H1 (cell line): ENCODE measurements at places on chromosomes 2 and 18.

GRCh38 chr2:233404222-233404621, 49.9 kb downstream of the DGKD start:
- H3K4me1 ChIP-seq = peaks cover 7% of the 10 kb centered on the region; the same call in 1 of the 2 replicates
- DNase-seq = no peak
- no peaks in the 10 kb centered on the region for H3K27me3 ChIP-seq
- no peak overlapping the region for H3K4me3 ChIP-seq

DNA sequence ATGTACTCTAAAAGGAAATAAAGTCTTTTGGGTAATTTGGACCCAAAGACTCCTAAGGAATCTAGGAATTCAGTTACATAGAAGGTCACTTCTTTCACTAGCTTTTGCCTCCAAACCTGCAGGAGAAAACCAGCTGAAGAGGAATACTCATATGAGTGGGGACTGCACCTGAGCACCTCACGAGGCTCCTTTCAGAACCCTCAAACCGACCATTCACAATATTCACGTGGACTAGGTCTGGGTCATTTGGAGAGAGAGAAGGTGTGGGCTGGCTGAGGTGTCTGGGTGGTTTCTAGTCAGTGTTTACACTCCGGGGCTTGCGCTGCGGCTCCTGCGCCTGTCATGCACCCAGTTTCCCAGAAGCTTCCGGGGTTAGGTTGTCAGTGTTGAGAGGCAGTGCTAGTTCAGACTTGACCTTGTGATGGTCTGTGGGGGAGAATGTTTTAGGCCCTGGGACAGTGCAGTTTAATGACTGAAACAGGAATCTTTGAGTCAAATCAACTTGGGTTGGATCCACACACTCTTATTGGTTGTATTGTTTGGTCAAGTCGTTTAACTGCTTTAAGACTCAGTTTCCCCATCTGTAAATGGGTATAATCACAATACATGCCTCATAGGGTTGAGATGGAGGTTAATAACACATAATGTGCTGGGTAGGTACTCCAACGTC, 78.4 kb downstream of the LIMS1 start:
- no peaks in the 10 kb centered on the region for H3K36me3 ChIP-seq
- peaks cover 7% of the 10 kb centered on the region for H3K4me1 ChIP-seq
- H3K27me3 ChIP-seq = no peaks in the 10 kb centered on the region
- no peak for DNase-seq
- no peak overlapping the region for H3K27ac ChIP-seq

DNA sequence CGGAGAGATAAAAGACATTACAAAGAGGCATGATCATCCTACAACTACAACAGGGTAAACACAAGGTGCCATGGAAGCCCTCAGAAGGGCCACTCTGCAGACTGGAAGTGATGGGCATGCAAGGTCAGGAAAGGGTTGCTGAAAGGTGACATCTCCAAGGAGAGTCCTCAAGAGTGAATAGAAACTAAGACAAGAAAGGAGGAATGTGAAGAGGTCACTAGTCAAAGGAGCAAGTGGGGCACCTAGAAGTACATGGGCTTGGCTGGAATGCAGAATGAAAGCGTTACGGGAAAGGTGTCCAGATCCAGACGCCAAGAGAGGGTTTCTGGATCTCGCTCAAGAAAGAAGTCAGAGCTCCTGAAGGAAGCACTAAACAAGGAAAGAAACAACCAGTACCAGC, 314.3 kb downstream of the NBAS start:
- no peaks in the 10 kb centered on the region for H3K27me3 ChIP-seq
- H3K4me3 ChIP-seq = no peak overlapping the region
- DNase-seq = no peak
- no peaks in the 10 kb centered on the region for H3K4me1 ChIP-seq

GRCh38 chr18:457140-457519, 43.4 kb downstream of the COLEC12 start:
- peaks cover 2% of the 10 kb centered on the region; the same call in 1 of the 2 replicates for H3K4me1 ChIP-seq
- no peak for DNase-seq
- no peaks in the 10 kb centered on the region for H3K36me3 ChIP-seq
- H3K4me3 ChIP-seq = no peak overlapping the region
- H3K27ac ChIP-seq = no peak overlapping the region

- no peak for DNase-seq
- H3K4me3 ChIP-seq = no peak overlapping the region
- H3K27ac ChIP-seq = no peak overlapping the region
- H3K36me3 ChIP-seq = no peaks in the 10 kb centered on the region
Observed at GRCh38 chr2:203649176-203649814, 57.1 kb upstream of the CD28 start.

DNA sequence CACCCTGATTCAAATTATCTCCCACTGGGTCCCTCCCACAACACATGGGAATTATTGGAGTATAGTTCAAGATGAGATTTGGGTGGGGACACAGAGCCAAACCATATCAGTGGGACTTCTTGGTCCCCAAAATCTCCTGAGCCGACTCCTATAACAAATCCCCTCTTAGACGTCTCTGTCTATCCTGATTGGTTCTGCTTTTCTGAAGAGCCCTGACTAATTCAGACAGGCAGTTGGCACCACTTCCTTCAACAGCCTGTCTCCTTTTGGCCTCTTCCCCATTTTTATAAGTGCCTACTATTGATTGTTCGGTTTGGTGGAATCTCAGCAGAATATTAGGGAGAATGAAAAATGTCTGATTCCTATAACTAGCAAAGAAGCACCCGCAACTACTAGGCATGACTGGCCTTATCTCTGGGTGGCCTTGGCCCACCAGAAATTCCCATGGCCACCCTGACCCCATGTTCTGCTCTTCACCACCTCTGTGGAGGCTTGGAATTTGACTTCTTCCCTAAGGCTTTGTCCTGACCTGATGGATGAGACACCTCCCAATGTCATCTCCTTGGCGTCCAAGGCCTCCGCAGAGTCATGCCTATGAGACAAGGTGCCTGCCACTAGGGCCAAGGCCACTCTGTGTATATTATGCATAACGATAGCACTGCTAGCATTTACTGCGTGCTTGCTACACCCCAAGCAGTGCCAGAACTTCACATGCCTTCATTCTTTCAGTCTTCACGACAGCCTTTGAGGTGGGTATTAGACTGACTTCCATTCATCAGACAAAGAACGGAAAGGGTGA, 218.9 kb upstream of the COPS8 start:
- no peak overlapping the region for H3K27ac ChIP-seq
- H3K36me3 ChIP-seq = no peaks in the 10 kb centered on the region
- H3K4me3 ChIP-seq = no peak overlapping the region
- H3K4me1 ChIP-seq = no peaks in the 10 kb centered on the region
- H3K27me3 ChIP-seq = no peaks in the 10 kb centered on the region
- no peak for DNase-seq

GRCh38 chr2:28438532-28439063, 45.9 kb downstream of the FOSL2 start:
- H3K27me3 ChIP-seq = no peaks in the 10 kb centered on the region
- no peaks in the 10 kb centered on the region for H3K4me1 ChIP-seq

GRCh38 chr2:177641331-177641730, 248.8 kb downstream of the AGPS start:
- H3K27me3 ChIP-seq = no peaks in the 10 kb centered on the region
- H3K27ac ChIP-seq = no peak overlapping the region
- no peak for DNase-seq
- H3K4me3 ChIP-seq = no peak overlapping the region

- H3K27me3 ChIP-seq = no peaks in the 10 kb centered on the region
- H3K36me3 ChIP-seq = no peaks in the 10 kb centered on the region
- no peak overlapping the region for H3K4me3 ChIP-seq
Observed at GRCh38 chr2:111617299-111618225, 266.4 kb downstream of the ANAPC1 start.

DNA sequence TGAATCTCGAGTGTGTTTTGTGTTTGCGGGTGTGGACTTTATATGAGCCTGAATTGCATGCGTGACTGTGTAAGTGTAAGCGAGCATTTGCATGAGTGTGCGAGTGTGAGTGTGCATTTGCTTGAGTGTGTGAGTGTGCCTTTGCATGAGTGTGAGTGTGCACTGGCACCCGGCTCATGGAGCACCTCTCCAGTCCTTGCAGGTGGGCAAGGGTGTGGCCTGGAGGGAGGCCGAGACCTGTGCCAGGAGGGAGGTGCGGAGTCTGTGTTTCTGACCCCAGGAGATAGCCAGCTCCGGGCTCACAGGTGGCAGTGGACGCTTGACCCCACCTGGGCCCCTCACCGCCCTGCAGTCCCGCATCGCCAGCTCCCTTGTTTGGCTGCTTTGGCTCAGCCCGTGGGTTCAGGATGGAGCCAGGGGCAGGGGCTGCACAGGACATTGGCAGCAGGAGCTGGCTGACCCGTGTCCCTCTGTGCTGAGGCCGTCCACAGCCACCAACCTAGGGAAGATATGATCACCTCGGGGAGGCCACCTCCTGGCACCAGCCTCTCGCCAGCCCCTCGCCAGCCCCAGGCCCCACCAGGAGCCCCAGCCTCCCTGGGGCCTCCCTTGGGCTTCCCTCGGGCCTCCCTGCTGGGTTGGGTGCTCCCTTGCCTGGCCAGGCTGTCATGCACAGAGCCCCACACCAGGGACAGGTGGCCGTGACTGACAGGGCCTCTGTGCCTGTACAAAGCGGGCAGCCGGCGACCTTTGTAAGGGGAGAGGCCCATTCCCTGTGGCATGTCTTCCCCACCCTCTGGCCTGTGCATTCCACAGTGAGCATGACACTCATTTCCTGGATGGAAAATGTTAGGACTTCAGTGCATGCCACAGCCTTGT, 81.6 kb downstream of the PTGR3 start:
- H3K4me1 ChIP-seq = no peaks in the 10 kb centered on the region
- H3K27me3 ChIP-seq = no peaks in the 10 kb centered on the region
- no peak overlapping the region for H3K4me3 ChIP-seq
- no peak overlapping the region for H3K27ac ChIP-seq
- DNase-seq = peak; percentile 35

DNA sequence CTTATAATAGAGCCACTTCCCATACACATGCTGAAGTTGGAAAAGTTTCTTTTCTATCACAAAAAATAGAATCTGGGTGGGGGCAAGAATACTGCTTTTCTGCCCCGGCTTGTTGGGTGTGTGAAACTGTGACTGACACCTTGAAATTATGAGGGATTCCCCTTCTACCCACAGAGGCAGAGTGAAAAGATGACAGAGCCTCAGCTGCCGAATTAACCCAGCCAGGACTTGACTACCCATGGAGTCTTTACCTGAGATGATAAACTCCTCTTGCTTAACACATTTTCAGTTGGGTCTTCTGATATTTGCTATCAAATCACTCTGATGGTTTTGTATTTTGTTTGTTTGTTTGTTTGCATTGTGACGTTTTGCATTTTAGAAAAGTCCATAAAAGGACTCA, 66.0 kb upstream of the PMAIP1 start:
- DNase-seq = no peak
- H3K27ac ChIP-seq = no peak overlapping the region
- H3K4me3 ChIP-seq = no peak overlapping the region
- no peaks in the 10 kb centered on the region for H3K27me3 ChIP-seq

DNA sequence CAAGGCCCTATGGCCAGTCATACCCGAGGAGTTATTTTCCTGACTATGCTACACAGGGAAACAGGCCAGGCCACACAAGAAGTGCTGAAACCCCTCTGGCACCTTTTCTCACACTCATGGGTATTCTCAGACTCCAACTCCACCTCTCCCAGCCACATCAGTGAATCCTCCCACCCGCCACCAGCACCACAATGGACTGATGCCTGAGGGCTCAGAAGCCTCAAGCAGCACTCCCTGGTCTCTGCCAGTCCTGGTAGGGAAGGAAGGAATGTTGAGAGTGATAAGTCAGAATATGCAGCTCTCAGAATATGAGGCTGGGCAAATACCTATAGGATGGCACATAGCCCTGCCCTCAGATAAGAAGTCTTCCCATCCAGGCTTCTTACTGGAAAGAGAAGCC, 391.1 kb downstream of the ALK start:
- H3K4me1 ChIP-seq = no peaks in the 10 kb centered on the region; the same call in 1 of the 2 replicates
- DNase-seq = no peak
- H3K36me3 ChIP-seq = no peaks in the 10 kb centered on the region; the same call in 1 of the 2 replicates
- no peak overlapping the region for H3K4me3 ChIP-seq
- H3K27ac ChIP-seq = no peak overlapping the region

DNA sequence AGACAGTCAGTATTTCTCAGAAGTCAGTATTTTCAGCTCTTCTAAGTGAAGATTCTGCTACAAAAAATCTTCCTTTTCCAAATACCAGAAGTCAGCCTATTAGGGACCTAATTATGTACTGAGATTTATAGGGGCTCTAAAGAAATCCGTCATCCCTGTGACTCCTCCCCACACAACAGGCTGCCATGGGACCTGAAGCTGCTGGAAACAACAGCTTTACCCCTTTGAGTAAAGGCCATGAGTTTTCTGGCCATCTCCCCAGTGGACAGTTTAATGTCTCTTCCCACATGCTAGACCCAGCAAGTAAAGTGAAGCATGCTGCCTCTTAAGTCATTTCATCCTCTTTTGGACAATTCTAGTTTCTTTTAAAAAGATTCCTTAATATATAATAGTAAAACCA, 255.7 kb upstream of the ACVR2A start:
- H3K36me3 ChIP-seq = no peaks in the 10 kb centered on the region
- DNase-seq = no peak
- H3K4me1 ChIP-seq = no peaks in the 10 kb centered on the region
- H3K27me3 ChIP-seq = no peaks in the 10 kb centered on the region
- H3K4me3 ChIP-seq = no peak overlapping the region
- H3K27ac ChIP-seq = no peak overlapping the region

DNA sequence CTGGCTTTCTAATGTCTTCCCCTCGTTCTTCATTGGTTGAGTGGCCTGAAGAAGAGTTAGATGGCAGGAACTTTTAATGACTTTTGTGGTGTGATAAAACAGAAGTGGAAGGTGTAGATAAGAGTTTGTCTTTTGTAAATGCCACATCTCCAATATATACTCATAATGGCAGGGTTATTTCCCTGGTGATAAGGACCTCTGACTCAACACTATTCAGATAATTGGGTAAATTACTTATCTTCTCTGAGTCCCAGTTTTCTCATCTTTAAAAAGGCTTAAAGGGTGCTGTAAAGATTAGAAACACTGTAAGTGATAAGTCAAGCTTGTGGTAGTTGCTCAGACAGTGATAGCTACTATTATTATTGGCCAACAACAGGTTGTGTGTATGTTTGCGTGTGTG, 9.5 kb downstream of the KLHL14 start:
- no peaks in the 10 kb centered on the region; the same call in 1 of the 2 replicates for H3K27me3 ChIP-seq
- H3K4me3 ChIP-seq = no peak overlapping the region
- no peak overlapping the region for H3K27ac ChIP-seq
- peaks cover 3% of the 10 kb centered on the region for H3K4me1 ChIP-seq
- DNase-seq = no peak
- H3K36me3 ChIP-seq = no peaks in the 10 kb centered on the region

- peaks cover 64% of the 10 kb centered on the region for H3K27me3 ChIP-seq
- H3K36me3 ChIP-seq = no peaks in the 10 kb centered on the region
- H3K27ac ChIP-seq = no peak overlapping the region
- peaks cover 14% of the 10 kb centered on the region for H3K4me1 ChIP-seq
Observed at GRCh38 chr2:236176951-236177350, 8.8 kb upstream of the GBX2 start.

GRCh38 chr2:172381275-172382027, 45.9 kb upstream of the ITGA6 start:
- H3K4me1 ChIP-seq = peaks cover 22% of the 10 kb centered on the region
- H3K4me3 ChIP-seq = no peak overlapping the region
- H3K27me3 ChIP-seq = no peaks in the 10 kb centered on the region; the same call in 1 of the 2 replicates
- peak; percentile 57 for DNase-seq
- H3K27ac ChIP-seq = peak overlapping the region; percentile 97
